Natural killer cell (primary cell): ENCODE measurements at places on chromosomes 16 and 17. TPM values are rescaled to one million over a fixed set of nuclear protein-coding genes. Genes with fewer than 3 reads are reported as not detected.

Gene MSLN
- not detected for total RNA-seq

Gene RSKR
- 14.6 TPM for total RNA-seq

Gene KRT24
- not detected for total RNA-seq

Gene PITPNM3
- total RNA-seq = 0.75 TPM

Gene MRPL58
- 9.0 TPM for total RNA-seq

Gene TMEM208
- 36.7 TPM for total RNA-seq

Gene FBXW10
- total RNA-seq = not detected

Gene TAOK1
- total RNA-seq = 55.4 TPM

Gene OR1A2
- not detected for total RNA-seq

Gene NPTX1
- 1.0 TPM for total RNA-seq

Gene SHISA9
- total RNA-seq = not detected

Gene CDH16
- total RNA-seq = not detected

Gene MEFV
- 5.4 TPM for total RNA-seq

Gene SLC9A5
- total RNA-seq = 1.6 TPM

Gene PRSS33
- total RNA-seq = 0.63 TPM

Gene ARL5C
- 0.33 TPM for total RNA-seq

Gene TBC1D26
- not detected for total RNA-seq

Gene SCGB1C2
- not detected for total RNA-seq

Gene HAGHL
- total RNA-seq = 21.5 TPM

Gene ASIC2
- total RNA-seq = not detected

Gene ZNF423
- not detected for total RNA-seq

Gene CDH1
- not detected for total RNA-seq
